Occipital lobe (tissue), 3 donors: ENCODE measurements at places on chromosomes 11 and 22.

DNA sequence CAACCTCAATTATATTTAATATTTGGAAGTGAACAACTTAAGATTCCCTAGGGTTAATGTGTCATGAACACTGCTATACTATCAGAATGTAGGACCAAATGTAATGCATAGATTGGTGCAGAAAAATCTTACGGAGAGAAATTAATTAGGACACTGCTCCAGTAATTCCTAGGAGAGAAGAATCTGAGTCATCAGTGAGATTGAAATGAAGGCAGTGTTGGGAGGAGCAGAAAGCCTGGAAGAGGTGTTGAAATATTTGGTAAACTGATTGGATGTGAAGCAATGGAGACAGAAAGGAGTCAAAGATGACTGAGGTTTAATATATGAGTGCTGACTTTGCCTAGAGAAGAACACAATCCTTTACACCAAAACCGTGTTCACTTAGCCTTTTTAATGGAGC, 836.0 kb downstream of the FAM181B start:
- DNase-seq = no peak

GRCh38 chr11:29527391-29527936, 489.4 kb downstream of the KCNA4 start:
- DNase-seq = no peak

GRCh38 chr22:46142548-46143490, 7.5 kb upstream of the PPARA start:
- no peak for DNase-seq

GRCh38 chr11:76667271-76667818, 3.2 kb downstream of the LRRC32 start:
- DNase-seq = no peak

DNA sequence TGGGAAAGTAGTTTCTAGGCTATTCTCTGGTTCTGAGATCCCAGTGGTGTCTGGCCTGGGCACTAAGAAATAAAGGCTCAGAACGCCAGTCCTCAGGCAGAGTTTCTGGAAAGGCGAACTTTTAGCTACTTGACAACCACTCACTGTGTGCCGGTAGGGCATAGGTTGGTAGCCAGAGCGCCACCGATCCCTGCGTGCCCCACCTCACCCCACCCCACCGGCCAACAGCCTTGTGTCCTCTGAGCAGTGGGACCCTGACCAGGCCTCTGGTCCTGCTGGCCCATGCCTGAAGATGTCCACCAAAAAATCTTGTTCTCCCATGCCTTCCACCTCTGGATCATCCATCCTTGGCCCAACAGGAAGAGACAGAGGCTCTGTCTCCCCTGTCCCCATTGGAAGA, 118.0 kb downstream of the FEZ1 start:
- no peak for DNase-seq

DNA sequence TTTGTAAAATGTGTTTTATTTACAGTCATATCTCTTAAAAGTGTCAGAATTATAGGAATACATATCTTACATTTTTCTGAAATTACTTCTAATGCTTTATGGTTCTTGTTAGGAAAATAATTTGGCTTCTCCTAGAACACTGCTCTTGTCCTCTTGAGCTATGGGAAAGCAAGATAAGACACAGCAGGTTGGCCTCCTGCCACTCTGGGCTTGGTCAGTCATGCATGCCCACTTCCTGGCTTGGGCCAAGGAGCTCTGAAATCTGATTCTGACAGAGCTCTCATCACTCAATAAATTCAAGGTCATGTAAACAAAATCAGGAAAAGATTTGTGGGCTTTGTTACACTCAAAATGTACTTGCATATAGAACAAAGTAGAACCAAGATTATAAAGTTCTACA, 1036.0 kb downstream of the OPCML start:
- no peak for DNase-seq

- no peak for DNase-seq
These were observed 1336.2 kb downstream of the BRD1 start for GRCh38 chr22:48491451-48491941.

- no peak for DNase-seq
These were observed 33.6 kb downstream of the OSBP start for GRCh38 chr11:59582006-59582405.

DNA sequence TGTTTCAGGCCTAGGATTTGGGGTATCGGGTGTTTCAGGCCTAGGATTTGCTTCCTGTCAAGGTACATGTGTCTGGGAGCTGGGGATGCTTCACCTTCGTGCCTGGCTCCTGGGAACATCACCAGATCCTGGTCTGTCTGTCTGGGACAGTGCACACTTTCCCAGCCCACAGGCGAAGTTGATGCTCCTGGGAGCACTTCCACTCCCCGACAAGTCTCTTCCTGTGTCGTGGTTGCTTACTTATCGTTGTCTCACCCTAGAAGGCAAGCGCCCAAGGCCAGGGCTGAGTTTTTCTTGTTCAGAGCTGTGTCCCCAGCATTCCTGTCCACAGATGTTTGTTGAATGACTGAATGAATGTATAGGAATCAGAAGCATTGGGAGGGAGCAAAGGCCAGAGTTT, 71.5 kb downstream of the LINC01488 start:
- DNase-seq = no peak

GRCh38 chr11:117822074-117823033, 2.2 kb downstream of the FXYD2 start:
- DNase-seq = no peak

- DNase-seq = no peak
These were observed 540.5 kb downstream of the DLG2 start for GRCh38 chr11:85086504-85087284.

DNA sequence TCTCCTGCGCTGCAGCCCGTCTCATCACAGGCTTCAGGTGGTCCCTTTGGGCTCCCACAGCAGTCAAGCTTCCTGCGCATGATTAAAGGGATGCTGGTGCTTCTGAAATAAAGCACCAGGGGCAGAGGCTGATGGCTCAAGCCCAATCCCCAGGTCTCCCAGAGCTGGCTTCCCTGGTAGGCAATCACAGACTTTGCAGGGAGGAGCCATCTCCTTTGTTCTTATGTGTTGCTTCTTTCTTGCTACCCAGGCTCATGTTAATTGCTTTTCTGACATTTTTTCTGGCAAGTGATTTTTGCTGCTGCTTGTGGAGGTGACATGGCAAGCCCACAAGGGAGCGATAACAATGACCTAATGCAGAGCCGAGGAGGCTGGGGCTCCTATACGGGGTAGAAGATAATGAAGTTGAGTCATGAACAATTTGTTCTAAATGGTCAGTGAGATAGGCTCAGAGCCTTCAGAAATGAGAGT, 25.2 kb upstream of the PLET1 start:
- DNase-seq = no peak

GRCh38 chr11:94849839-94850238, 81.7 kb downstream of the AMOTL1 start:
- DNase-seq = no peak
